ENCODE measurements at places on chromosomes 12 and 14.

- DNase-seq: no peak
Measured at GRCh38 chr12:15691388-15691787, 97.8 kb downstream of the EPS8 start.

GRCh38 chr12:105461271-105461943 is 130.9 kb downstream of the C12orf75 start:
- DNase-seq: no peak

DNA sequence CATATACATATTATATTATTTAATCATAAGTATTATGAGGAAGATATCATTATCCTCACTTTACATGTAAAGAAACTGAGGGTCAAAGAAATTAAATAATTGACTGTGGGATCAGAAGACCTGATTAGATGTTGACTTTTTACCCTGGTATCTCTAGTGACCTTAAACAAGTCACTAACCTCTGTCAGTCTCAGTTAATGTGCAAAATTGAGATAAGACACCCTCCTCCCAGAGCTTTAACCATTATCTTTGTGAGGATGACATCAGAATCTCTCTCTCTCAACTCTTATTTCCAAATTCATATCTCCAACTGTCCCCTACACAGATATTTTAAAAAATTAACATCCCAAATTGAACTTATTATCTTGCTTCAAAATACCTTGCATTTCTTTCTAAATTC is 177.8 kb downstream of the KLHL28 start:
- DNase-seq: no peak

- no peak for DNase-seq
Measured at GRCh38 chr14:104360501-104360900, 219.1 kb upstream of the C14orf180 start.

DNA sequence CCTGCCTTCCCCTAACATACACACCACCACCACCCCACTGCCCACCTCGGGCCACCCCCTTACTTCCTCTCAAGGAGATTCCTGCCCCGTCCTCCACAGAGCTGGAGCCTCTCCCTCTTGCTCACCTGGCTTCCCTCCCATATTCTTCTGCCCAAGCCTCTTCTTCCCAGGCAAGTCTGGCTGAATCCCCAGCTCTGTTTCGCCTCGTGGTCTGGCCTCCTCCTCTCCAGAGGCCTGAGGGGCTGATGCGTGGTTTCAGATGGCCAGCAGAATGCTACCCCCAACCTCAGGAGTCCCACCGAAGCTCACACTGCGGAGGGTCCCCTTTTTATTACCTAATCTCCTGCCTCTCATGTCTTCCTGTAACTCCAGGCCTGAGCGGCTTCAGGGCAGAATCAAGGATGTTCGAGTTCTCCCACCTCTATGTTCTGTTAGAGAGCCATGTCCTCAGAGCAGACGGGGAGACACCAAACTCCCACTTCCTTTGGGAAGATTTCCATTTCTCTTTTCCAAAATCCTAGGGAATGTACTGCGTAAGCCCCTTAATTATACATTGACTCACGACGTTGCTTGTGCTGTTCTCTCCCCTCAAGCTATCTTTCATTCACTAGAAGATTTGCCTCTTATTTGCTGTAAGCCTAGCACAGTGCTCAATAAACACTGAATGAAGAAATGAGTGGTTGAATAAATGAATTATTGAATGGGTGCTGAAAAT is 33.9 kb upstream of the LTBP2 start:
- no peak for DNase-seq

DNA sequence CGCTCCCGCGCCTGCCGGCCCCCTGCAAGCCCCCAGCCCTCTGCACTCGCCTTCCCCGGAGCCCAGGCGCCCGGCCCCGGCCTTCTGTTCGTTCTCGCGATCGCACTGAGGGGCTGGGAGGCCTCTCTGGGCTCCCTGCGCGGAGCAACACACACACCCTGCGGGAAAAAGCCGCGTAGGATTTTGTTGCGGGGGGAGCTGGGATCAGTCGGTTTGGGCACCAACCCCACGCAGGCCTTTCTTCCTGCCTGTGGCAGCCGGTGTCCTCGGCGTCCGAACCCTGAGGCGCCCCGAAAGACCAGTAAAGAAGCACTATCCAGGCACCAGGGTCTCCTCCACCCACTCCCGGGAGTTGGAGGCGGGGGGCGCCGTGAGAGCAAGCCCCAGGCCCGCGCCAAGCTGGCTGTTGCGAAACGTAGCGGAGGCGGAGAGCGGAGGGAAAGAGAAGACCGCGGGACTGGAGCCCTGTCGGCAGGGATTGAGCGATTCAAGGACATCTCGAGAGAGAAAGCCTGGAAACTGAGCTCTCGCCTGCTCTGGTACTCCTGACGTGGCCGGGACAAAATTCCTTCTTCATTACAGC is 1.9 kb upstream of the HOXC5 start:
- DNase-seq: no peak
